ENCODE measurements at places on chromosomes 13 and 19. TPM values are rescaled to one million over a fixed set of nuclear protein-coding genes. Genes with fewer than 3 reads are reported as not detected.
A peak's percentile ranks its signal among the peaks of the same experiment; 100 is the strongest.

Gene LRRC4B
- 1.4 TPM for total RNA-seq

Gene PODNL1
- total RNA-seq = 3.0 TPM

Gene SHANK1
- total RNA-seq = not detected

DNA sequence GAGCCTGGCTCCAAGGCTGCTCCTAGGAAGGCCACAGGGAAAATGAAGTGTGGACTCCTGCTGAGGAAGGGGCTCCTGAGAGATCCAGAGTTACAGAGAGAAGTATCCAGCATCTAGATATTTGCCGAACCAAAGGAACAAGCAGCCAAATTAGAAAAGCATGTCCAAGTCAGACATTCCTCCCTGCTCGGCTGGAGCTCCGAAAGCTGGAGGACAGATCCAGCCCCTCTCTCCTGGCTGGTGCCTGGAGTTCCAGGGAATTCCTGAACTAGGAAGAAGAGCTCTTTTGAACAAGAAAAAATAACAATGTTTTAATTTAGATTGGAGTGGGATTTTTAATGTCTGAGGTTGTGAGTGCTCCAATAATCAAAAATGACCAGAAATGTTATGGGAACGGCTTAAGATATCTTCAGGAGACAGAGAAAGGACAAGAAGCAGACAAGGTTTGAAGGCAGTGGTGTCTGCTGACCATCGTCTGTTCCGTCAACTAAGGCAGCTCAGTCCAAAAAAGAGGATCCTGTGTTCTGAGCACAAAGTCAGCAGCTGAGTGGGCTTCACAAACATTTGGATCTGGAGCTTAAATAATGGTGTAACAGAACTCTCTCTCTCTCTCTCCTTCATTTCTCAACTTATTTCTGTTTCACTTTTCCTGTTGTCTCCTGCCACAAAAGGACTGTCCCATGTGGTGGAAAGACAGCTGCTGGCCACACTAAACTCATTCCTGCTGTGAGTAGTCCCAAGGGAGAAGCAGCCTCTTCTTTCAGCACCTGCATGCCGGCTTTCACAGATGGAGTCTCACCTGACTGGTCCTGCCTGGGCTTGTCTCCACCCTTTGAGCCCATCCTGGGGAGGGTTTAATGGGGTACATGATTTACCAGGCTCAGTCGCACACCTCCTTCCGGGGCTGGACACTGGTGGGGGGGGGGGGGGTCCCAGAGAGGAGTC lies 31.5 kb upstream of the IRS2 start:
- DNase-seq = no peak

- DNase-seq = no peak
Observed at GRCh38 chr19:30846102-30846501, 473.9 kb downstream of the ZNF536 start.

DNA sequence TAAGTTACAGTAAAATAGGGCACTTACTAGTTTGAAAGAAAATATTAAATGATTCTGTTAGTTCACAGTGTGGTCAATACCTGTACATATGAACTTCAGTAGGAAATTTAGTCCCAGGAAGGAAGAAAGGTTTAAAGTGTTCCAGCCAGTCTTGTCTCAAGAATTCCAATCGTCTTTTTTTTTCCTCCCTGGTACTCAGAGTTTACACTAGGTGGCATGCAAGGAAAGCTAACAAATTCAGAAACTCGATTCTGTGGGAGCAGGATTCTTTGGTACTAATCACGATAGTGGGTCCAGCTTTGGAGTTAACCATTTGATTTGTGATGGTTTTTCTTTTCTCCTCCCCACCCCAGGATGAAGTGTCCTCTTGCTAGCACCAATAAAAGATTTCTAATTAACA lies 43.6 kb downstream of the POLR1D start:
- DNase-seq = no peak

DNA sequence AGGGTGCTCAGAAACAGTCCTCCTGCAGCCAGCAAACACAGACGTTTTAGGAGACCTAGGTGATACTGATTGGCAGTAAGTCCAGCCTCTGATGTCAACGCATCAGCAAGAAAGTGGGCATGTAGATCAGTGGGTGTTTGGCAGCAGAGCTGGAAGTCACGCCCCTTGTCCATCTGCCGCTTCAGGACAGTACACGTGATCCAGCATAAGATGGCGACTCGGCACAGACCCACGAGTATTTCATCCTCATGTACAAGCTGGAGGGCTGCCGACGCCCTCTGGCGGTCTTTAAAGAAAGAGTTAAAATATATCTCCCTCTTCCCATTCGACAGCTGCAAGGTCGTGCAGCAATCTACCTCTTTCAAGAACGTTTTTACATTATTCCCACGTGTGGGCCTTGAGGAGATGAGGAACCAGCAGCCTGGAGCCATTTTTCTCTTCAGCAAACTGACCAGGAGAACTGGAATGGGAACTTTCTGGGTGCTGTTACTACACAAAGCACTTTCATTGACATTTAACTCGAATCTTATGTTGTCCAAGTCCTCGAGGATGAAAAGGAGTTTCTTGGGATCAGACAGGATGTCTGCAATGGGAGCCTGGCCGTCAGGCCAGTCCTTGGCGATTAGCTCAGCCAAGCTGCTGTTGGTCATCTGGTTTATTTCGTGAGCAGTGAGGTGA lies 22.3 kb downstream of the NLRP11 start:
- DNase-seq = peak; percentile 71

DNA sequence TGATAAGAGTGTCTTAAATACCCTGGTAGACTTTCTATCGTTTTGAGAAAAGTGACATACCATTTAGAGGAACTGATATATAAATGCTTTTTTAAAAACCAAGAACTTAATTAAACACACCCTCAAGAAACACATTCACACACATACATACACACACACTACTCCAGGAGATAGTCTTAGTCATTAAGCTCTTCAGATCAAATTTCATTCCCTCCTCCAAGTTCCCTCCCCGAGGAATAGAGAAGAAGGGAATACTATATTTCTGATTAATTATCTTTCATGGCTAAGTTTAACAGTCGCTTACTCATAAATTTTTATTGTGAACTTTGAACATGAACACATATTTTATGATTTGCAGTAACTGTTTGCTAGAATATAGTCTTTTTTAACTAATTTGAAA lies 1109.5 kb downstream of the SLITRK1 start:
- no peak for DNase-seq

DNA sequence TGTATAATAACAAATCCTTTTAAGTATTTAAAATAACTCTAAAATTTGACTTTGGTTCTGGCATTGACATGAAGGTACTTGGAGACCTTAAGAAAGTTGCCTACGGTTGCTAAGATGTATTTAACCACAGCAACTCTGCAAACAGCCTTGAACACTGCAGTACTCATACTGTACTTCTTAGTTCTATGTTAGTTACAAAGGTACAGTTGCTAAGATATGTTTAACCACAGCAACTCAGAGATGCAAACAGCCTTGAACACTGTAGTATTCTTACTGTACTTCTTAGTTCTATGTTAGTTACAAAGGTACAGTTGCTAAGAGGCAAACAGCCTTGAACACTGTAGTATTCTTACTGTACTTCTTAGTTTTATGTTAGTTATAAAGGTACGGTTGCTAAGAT lies 268.3 kb upstream of the MIR17HG start:
- DNase-seq = no peak

DNA sequence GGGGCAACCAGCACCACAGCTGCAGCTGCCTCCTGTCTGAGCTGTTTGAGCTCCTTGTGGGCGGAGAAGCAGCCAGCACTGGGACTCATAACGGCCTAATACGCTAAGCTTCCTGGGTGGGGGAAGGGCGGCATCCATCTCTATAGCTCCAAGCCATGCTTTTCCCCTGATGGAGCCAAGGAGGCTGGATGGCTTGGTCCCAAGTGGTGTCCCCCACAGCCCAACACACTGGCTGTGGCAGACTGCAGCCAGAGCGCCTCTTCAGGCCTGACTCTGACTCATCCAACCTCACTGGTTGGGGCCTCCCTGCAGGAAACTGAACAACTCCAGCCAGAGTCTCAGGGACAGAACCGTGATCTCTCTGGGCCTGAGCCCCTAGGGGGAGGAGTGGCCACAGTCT lies 537.3 kb downstream of the SUCLA2 start:
- no peak for DNase-seq
